ENCODE measurements at places on chromosomes 13 and 19.

DNA sequence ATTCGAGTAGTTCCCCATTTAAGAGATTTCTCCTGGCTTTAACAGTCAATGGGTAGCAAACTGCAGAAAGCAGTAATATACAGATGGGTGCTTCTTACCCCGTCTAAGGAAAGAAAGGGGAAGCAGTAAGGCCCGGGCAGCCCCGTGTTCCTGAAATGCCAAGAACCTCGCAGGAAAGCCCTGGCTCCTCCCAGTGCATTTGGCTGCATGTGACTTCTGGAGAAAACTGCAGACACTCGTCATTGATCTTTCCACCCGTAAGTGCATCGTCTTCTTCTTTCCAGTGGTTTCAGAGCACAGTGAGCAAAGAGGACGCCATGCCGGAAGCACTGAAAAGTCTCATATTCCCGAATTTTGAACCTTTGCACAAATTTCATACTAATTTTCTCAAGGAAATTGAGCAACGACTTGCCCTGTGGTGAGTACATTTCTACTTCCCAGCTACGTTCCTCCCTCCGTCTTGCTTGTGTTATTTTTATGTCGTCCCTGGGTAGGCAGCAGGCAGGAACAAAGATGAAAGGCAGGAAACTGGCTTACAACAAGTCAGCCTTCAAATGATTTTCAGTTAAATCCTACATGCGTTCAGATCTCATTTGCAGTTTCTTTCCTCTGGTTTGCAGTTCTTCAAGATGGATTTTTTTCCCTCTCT lies 165.2 kb downstream of the STK24 start:
- no peak for DNase-seq

DNA sequence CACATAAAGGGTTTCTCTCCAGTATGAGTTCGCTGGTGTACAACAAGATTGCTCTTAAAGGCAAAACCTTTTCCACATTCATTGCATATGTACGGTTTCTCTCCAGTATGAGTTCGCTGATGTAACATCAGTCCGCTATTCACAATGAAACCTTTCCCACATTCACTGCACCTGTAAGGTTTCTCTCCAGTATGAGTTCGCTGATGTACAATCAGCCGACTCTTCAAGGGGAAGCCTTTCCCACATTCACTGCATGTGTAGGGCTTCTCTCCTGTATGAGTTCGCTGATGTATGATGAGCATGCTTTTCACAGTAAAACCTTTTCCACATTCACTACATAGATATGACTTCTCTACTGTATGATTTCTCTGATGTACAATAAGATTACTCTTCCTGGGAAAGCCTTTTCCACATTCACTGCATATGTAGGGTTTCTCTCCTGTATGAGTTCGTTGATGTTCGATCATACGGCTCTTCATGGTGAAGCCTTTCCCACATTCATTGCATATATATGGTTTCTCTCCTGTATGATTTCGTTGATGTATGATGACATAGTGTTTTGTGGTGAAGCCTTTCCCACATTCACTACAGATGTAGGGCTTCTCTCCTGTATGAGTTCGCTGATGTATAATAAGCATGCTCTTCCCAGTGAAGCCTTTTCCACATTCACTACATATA lies 6.0 kb upstream of the ZNF614 start:
- no peak for DNase-seq

DNA sequence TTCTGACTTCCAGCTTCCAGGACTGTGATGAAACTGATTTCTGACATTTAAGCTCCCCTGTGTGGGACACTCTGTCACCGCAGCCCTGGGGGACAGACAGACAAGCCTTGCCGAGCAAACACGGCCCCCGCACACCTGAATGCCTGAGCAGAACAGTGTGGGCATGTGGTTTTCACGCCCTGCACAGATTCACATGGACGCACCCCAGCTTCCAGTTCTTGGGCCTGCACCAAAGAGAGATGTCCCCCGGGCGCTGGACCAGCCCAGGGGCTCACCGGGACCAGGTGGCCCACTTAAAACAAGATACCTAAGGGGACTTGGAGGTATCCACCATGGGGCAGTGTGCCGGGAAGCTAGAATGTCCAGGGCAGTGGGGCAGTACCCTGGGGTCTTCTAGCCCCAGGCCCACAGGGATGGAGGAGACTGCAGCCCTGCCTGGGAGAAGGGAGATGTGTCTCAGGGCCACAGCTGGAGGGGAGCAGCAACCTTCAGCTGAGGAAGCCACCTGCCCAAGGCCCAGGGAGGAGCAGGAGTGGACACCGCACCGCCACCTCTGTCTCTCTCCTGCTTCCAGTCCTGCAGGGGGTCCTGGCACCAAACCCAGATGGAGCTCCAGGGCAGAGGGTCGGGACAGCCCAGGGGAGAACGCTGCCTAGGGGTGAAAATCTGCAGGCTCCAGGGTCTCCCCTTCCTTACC lies 50.5 kb downstream of the SOX1 start:
- no peak for DNase-seq

DNA sequence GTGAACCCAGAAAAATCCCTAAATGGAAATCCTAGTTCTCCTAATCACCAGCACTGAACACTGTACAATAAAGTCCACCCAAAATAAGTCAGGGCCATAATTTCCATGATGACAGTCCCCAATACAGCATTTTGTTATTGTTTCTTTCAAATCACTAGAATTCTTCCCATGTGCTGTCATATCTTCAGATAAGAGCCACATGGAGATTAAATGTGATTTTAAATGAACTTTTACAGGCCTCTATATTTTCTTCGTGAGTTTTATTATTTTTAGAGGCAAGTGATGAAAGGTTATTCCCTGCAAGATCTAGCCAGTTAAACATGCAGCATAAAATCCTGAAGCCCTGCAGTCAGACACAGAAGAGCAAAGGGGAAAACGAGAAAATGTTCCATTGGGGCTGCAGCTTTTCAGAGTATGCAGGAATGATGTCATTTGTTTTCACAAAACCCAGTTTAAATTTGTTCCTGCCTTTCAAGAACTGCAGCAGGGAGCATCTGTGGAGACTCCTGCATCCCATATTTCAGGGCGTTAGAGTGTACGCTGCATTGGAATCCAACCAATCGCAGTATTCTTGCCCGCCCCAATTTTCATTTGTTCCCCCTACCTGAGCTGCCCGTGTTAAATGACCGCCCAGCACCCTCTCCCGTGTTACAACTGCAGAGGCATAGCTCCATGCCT lies 167.2 kb upstream of the KLF12 start:
- no peak for DNase-seq

GRCh38 chr19:54415208-54415900 lies at the start of gene TTYH1:
Gene TTYH1, plus strand, starts transcription at chr19:54415464. Its CDS starts 89 bp downstream, at chr19:54415553.
- DNase-seq = no peak

DNA sequence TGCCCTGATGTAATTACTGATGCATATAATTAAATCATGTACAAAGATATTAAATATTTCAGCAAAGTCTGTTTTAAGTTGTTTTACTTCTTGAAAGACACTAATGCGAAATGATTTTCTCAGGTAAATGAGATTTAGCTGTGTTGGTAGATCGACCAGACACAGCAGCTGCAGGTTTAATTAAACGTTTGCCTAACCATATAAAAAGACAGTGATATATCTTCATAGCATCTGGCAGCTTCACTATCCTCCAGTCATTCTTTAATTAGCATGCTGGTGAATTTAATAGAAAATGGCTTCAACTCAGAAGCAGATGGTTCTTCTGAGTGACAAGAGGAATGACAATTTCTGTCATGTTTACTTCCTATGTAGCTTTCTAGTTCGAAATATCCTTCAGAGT lies 69.3 kb downstream of the NHLRC3 start:
- DNase-seq = no peak

- no peak for DNase-seq
Observed at GRCh38 chr13:33206945-33207614, 78.5 kb downstream of the STARD13 start.

DNA sequence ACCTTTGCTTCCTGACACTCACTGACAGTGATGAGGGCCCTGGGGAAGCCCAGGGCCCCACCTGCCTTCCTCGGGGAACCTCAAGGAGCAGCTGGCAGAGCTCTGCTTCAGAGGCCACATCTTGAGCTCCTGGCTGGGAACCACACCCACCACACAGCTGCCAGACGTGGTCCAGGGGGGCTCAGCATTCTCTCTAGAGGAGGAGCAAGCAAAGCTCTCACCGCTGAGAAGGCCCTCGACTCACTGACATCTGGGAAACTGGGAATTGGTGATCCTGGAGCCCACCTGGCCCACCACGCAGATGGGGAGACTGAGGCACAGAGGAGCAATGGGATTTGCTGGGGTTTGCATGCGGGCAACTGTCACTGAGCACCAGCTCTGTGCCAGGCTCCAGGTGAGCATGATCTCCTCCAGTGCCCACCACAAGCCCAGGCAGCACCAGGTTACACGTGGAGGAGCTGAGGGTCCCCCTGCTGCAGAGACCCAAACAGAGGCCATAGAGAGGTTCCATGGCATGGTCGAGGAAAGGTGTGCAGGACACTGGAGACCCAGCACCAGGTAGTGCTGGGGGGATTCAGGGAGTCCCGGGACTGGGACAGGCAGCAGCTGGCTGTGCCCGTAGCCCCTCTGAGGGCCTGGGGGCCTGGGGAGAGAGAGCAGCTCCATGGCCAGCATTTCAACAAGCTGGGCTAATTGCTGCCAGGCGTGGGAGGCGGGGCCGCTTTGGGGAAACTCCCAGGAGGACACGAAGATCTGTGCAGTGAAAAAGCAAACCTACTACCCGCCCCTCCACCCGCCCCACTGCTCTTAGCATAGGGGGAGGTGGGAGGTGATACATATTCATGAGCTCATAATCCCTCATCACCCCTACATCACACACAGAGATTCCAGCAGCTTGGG lies 33.4 kb downstream of the PEPD start:
- no peak for DNase-seq

GRCh38 chr19:10820173-10820572 lies 15.8 kb downstream of the TMED1 start:
- no peak for DNase-seq

DNA sequence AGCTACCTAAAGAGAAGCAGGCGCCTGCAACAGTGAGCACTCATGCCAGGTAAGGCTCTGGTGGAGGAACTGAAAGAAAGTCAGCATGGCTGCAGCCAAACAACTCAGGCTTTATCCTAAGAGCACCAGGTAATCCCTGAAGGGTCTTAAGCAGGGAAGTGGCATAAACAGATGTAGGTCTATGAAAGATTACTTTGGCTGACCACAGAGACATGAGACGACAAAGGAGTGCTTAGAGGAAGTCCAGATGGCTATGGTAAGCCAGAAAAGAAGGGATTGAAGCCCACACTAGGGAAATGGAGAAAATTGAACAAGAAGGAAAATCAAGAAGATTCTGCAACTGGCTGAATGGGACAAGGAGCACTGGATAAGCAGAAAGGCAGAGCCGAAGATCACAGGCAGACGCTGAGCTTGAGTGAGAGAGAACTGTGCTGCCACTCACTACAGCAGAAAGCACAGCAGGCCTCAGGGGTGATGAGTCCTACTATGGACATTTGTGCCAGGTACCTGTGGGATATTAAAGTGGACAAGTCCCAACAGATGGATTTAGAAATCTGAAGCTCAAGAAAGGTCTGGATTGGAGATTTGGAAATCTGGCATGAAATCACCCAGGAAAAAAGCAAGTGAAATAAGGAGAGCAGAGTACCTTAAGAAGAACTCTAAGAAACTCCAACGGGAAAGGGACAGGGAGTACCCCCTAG lies 4.2 kb downstream of the RCBTB1 start:
- no peak for DNase-seq

- DNase-seq = no peak
Observed at GRCh38 chr19:17778968-17779929, 15.7 kb upstream of the B3GNT3 start.

- DNase-seq = peak; percentile 59
Observed at GRCh38 chr19:51473009-51473707, 5.2 kb upstream of the CEACAM18 start.
